ENCODE measurements at places on chromosomes 5 and 9.
A peak's percentile ranks its signal among the peaks of the same experiment; 100 is the strongest.

DNA sequence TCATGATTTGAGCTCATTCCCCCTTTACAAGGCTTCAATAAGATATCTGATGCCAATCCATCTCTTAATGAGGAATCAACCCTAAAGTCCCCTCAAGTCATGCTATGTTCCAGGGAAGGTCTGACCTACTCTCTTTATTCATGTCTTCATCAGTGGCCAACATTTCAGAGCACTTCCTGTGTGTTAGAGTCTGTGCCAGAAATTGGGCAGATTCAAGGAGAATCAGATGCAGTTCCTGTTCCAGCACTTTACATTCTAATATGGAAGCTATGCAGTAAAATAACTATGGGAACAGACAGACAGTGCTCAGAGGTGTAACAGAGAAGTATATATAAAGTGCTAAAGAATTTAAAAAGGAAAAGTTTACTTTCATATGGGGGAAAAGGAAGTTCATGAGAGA, 193.4 kb upstream of the NR4A3 start:
- DNase-seq, result no peak

DNA sequence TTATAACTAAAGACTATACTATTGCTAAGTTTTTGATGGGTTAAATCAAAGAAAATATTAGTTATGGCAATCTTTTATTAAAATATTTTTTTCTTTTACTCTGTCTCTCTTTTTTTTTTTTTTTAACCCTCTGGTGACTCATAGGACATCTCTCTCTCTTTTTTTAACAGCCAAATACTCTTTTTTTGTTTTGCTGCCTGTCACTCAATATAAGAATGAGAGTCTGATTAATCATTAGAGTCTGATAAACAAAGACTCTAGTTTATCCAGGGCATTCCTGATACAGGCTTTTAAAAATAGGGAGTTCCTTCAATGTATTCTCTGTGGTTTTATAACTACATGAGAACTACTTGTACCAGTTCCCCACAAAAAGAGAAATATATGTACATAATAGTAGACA, 77.3 kb downstream of the SLC38A9 start:
- DNase-seq, result no peak

GRCh38 chr9:92133949-92134604, 18.9 kb upstream of the SPTLC1 start:
- peak; percentile 63 for DNase-seq

- no peak for DNase-seq
These were observed 25.9 kb upstream of the GLDC start for GRCh38 chr9:6671416-6671815.

DNA sequence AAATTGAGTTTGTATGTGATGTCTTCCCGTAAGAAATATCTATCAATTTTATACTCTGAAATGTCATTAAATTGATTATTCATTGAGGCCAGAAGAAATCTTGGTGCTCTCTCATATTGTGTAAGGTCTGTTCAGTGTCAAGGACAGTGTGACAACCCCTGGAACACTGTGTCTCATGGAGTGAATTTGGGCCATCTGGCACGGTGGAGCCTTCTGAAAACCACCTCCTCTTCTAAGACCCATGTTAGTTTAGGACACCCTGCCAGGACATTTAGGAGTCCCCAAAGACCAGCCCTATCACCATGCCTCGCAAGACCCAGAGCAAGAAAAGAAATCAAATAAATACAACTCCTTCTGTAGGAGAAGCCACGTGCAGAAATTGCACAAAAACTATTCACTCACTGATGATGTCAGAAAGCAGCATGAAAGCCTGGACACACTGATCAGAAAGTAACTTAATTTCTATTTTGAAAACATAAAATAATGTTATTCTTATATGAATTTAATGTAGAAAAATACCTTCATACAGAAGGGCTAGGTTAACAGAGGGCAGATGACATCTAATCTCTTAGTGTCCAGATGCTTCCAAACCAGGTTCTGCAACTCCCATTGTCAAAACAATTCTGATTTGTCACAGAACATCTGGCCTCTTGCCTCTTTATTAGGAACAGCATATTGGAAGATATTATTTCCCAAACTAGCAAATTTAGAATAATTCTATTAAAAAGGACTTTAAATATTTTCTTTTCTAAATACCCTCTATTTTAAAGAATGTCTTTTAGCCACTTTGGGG, 298.8 kb downstream of the NR2F1-AS1 start:
- no peak for DNase-seq

- DNase-seq, result no peak
These were observed 255.6 kb upstream of the IRX2 start for GRCh38 chr5:3006961-3007551.

DNA sequence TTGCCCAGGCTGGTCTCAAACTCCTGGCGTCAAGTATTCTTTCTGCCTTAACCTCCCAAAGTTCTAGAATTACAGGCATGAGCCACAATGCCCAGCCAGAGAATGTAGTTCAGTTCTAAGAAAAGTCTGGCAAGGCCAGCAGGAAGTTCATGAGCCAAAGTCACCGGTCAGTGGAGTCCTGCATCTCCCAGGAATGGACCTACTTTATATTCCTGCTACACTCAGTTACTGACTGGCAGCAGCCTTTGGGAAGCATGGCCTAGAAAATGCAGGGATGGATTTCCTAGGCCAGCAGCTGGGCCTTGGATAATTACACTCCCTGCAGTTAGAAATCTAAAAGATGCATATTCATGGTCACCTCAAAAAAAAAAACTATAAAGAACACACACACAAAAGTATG, 135.7 kb downstream of the CAAP1 start:
- DNase-seq, result no peak
